ENCODE measurements at places on chromosomes 4 and X.

DNA sequence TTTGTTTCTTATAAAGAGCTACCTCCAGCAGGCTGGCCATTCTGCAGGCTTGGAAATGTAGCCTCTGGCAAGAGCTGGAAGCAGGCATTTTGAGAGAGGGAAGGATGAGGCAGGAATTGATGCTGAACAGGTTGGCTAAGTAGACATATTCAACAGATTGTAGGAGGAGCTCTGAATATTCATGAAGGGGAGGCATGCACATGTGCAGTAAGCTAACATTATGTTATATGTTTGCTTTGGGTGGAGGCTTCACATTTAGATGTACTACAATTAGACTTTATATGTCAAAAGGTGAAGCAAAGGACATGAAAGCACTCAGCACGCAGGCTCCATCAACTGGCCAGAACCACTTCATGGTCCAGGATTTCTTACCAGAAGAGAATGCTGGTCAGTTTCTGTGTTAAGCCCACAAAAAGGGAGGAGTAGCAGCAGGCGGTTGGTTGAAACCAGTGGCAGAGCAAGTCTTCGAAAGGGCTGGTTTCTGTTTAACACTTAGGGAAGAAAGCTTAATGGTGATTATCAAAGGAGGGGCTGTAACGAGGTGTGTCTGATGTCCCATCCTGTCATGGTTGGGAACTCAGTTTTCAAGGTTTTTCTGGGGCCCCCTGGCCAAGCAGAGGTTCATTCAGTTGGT is 54.8 kb downstream of the FGFBP1 start:
- no peak for DNase-seq

- DNase-seq: peak; percentile 56
Measured at GRCh38 chr4:1727117-1728031, 6.1 kb downstream of the TACC3 start.

GRCh38 chrX:14352511-14352910 is 176.8 kb upstream of the GLRA2 start:
- DNase-seq: peak; percentile 66

GRCh38 chr4:4855301-4856070 is 4.0 kb upstream of the MSX1 start:
- DNase-seq: no peak

Measured in fibroblast of skin of scalp (primary cell).